Hepatocyte (in vitro differentiated cells): ENCODE measurements at places on chromosomes 11 and 22. TPM values are rescaled to one million over a fixed set of nuclear protein-coding genes. Genes with fewer than 3 reads are reported as not detected.

DNA sequence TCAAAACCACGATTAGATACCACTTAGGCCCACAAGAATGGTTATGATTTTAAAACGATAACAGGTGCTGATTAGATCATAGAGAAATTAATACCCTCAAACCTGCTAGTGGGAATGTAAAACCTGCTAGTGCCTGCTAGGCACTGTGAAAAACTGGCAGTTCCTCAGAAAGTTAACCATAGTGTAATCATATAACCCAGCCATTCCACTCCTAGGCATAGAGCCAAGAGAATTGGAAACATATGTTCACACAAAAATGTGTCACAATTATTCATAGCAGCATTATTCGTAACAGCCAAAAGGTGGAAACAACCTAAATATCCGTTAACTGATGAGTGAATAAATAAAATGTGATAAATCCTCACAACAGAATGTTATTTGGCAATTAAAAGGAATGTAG is 122.2 kb upstream of the SYN3 start:
- no peak for DNase-seq

DNA sequence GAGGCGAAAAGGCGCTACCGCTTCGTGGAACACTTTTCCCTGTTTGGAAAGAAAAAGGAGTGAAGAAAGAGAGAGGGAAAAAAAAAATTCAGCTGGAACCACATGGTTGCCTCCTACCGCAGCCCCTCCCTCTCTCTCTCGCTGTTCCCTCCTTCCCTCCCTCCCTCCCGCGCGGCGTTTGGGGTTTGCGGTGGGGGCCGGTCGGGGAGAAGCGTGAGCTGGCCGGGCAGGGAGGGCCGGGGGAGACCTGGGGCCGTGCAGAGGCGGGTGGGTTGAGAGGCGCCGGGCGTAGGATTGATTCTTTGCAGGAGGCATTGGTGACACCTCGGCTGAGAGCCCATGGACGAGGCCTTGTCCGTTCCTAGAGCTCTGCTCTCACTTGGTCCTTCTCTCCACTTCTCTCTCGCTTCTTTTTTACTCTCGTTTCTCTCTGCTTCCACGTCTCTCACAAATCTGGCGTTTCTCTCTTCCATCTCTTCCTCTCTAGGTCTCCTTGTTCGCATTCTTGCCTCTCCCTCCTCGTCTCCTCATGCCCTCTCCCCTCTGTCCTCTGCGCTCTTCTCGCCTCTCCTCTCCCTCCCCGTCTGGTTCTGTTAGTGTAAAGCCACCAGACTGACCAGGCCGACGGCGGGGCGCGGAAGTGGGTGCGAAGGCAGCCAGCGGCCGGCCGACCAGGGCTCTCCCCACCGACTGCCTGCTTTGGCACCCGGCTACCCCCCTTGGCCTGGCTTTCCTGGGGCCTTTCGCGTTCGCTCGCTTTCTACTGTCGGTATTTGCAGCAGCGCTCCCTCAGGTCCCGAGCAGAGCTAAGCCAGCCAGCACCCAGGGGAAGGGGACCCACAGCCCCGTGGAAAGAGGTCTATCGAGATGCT is at the start of gene CLMP:
CLMP (minus strand) TSS at position 61 of the 872 bp plus-strand sequence. CDS start 308 bp downstream, outside the sequence.
- peak; percentile 81 for DNase-seq

DNA sequence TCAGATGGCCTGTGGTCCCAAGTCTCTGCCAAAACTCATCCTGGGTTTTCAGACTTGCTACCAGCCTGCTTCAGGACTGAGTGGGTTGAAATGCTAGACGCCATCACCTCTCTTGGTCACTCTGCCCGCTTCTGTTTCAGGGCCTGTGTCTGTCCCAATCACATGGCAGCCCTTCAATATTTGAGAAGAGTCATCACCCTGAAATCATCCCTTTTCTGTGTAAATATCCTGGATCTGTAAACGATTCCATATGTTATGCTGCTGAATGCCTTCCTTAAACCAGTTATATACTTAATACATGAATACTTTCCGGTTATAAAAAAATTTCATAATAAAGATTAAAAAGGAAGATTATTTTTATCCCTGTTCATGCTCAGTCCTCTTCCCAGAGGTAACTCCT is 39.8 kb upstream of the TLCD5 start:
- DNase-seq = no peak

- no peak for DNase-seq
Observed at GRCh38 chr11:118067006-118067405, 9.9 kb upstream of the TMPRSS4 start.

GRCh38 chr22:29670626-29671025 is 49.2 kb upstream of the CABP7 start:
- DNase-seq = no peak

GRCh38 chr11:115284773-115285172 is 219.4 kb downstream of the CADM1 start:
- DNase-seq = no peak

DNA sequence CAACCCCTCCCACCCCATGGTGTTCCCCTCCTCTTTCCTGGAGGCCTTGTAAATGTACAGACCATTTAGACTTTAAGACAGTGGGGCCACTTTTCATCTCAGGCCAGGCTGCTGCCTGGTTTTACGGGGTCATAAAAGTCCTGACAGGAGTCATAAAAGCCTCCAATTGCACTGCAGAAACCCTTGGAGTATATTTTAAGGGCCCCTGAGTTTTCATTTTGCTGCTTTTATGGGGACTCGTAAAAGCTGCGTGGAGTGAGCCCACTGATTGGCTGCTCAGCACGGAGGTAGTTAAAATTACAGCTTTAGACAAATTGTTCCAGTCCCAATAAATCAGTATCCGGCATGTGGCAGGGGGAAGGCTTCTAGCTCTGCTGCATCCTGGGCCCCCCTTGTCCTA is 627.6 kb downstream of the NTM start:
- peak; percentile 72 for DNase-seq

- DNase-seq = peak; percentile 86
Observed at GRCh38 chr11:47161134-47161854, 15.4 kb downstream of the ARFGAP2 start.

DNA sequence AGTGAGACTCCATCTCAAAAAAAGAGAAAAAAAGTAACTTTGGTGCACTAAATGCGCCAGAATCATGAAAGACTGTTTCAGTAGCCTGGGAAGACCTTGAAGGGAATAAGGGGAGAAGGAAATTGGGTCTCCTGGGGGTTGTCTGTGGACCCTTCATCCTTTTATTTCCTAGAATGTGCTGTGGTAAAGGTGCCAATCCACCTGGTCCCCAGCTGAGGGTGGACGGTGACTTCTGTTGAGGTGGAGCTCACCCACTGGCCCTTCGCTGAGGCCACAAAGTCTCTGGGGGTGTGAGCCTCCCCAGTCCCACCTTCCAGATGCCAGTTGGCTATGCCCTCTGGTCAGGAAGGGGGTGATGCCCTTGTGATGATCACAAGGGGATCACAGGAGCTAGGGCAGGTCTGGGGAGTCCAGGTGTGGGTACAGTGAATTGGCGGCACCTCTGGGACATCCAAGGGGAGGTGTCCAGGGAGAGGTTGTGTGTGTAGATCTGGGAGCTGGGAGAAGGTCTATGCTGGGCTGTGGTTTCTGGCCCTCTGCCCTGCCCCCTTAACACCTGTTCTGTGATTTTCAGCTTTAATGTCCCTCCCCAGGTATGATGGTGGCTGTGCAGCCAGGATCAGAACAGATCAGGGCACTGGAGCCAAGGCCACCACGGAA is 34.2 kb upstream of the LMO1 start:
- no peak for DNase-seq

- no peak for DNase-seq
Observed at GRCh38 chr22:40399621-40400020, 29.2 kb downstream of the SGSM3 start.

GRCh38 chr22:44314425-44315067 is 1.8 kb upstream of the SHISAL1 start:
- no peak for DNase-seq

DNA sequence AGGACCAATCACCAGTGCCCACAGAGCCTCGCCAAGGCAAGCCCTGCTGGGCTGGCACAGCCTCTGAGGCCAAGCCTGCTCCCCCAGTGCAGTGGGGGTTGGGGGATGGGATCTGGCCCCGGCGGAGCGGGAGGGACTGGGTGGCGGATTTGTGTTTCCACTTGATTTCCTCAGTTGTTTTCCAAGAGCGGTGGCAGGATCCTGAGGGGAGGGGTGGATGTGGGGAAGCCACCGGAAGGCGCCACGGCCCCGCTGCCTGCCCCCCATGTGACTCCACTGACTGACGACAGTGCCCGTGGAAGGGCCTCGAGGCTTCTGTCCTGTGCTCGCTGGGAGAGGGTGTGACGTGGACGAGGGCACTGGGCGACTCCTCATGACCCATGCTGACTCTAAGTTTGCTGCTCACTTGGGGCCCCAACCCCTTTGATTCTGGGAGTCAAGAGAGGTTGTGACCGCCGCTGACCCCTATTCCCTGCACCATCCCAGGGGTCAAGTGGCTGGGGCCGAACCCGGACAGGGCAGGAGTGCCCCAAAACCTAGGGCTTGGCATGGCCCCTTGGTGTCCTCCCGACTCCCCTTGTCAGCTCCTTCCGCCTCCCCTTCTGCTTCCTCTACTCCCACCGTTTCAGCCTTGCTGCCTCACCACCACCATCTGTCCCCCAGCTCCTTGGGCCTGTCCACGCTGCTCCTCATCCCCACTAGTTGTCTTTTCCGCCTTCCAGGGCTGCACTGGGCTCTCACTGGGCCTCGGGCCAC is 23.5 kb upstream of the PICK1 start:
- DNase-seq = no peak

- DNase-seq = no peak
Observed at GRCh38 chr11:104433751-104434150, 269.8 kb upstream of the PDGFD start.

GRCh38 chr11:69280994-69281393 is 13.0 kb upstream of the MYEOV start:
- DNase-seq = peak; percentile 48

- DNase-seq = no peak
Observed at GRCh38 chr22:27912101-27912500, 7.0 kb downstream of the PITPNB start.

GRCh38 chr11:93686226-93686625 is 24.7 kb downstream of the CEP295 start:
- no peak for DNase-seq

GRCh38 chr11:117700551-117700950 is 96.5 kb downstream of the DSCAML1 start:
- DNase-seq = no peak

GRCh38 chr11:47916361-47916841 is 64.0 kb upstream of the PTPRJ start:
- DNase-seq = peak; percentile 43

GPHA2 gene
- 2.0 TPM in 1 of 2 replicates, not detected in the other for total RNA-seq

SLC25A18 gene
- 4.2 and 5.5 TPM in 2 replicates for total RNA-seq

CSRP3 gene
- 0.88 TPM in 1 of 2 replicates, not detected in the other for total RNA-seq

LMO1 gene
- 0.68 TPM in 1 of 2 replicates, not detected in the other for total RNA-seq

MFRP gene
- 0.08 TPM in 1 of 2 replicates, not detected in the other for total RNA-seq

A4GALT gene
- total RNA-seq = 3.3 and 4.4 TPM in 2 replicates

TMEM132A gene
- 33.7 and 44.3 TPM in 2 replicates for total RNA-seq

BTBD18 gene
- total RNA-seq = not detected in 2 replicates

KLHL22 gene
- total RNA-seq = 32.5 and 38.0 TPM in 2 replicates
